ENCODE measurements at places on chromosomes 11 and 22.

- no peak for DNase-seq
Measured at GRCh38 chr22:32736746-32737145, 64.8 kb upstream of the TIMP3 start.

DNA sequence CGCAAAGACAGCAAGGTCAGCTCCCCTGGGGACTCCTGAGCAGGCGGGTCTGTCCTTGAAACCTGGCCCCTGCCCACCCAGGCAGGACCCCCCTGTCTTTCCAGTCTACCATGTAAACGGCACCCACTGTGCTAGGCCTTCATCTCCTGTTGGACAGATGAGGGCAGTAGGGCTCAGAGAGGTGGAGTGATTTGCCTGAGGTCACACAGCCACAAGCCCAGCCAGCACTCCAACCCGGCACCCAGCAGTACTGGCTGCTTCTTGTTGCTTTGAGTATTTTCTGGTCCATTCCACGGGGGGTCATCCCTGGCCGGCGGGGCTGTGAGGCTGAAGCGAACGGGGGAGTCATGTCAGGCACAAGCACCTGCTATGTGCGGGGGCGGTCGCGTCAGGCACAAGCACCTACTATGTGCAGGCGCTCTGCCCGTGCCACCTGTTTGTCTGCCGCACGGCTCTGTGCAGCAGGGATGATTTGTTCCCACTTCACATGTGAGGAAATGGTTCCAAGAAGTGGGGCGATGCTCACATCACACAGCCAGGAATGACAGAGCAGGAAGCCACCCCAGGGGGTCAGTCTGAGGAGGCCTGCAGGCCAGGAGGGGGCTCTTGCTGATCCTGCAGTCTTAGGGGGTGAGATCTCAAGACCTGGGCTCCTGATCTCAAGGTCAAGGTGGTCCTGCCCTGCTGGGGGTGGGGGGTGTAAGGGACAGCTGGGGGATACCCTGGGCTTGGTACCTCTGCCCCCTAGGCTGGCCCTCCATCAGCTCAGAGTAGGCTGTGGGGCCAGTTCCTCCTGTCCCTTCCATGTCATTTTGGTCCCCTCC lies 110.7 kb downstream of the CACNA1I start:
- DNase-seq: no peak

DNA sequence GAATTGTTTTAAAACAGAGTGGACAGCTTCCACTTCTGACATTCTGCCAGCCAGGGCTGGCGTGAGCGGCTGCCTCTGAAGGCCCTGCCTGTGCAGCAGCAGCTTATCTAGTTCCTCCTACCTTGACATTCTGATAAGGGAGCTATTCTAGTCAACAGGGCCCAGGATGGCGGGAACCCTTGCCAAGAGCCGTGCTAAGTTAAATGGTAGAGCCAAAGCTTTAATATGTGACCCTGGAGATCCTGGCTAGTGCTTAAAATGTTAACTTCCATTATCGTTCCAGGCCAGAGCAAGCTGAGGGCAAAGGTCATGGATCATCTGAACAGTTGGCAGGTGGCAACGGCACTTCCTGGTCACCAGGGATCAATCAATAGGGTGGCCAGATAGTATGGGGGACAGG lies 3.5 kb downstream of the KCNJ5 start:
- no peak for DNase-seq

- DNase-seq: no peak
Measured at GRCh38 chr11:31560842-31561476, 51.4 kb downstream of the ELP4 start.

DNA sequence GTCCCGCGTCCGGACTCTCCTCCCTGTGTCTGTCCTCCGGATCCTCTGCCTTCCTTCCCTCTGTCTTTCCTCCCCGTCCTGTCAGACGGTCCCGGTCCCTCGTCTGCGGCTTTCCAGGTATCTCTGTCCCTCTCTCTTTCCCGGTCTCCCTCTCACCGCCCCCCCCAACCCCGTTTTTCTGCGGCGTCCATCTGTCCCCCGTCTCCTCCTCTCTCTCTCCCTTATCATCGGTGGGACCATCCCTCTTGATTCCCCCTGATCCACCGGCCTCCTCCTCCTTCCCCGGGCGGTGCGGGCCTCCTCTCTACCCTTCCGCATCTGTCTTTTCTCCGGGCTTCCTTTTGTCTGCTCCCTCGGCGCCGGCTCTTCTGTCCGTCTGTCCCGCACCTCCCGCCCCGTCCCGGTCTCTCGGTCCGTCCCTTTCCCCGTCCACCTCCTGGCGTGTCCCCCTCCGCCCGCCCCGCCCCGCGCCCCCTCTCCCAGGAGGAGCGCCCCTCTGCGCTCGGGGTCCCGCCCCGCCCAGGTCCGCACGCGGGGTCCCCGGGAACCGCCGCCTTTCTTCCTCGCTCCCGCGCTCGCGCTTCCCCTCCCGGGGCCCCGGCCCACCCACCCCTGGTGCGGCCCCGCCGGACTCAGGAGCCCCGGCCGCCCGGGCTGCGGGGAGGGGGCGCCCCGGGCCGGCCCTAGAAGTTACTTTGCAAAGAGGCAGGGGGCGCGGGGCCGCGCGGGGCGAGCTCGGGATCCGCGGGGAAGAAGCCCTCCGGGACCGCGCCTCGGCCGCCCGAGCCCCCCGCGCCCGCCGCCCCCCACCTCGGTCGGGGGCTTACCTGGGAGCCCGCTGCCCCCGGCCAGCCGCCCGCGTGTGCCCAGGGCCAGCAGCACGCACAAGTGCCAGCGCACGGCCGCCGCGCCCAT lies 568 bp downstream of the SCUBE1 start:
- DNase-seq: no peak

- no peak for DNase-seq
Measured at GRCh38 chr11:102470251-102470650, 17.7 kb upstream of the TMEM123 start.

DNA sequence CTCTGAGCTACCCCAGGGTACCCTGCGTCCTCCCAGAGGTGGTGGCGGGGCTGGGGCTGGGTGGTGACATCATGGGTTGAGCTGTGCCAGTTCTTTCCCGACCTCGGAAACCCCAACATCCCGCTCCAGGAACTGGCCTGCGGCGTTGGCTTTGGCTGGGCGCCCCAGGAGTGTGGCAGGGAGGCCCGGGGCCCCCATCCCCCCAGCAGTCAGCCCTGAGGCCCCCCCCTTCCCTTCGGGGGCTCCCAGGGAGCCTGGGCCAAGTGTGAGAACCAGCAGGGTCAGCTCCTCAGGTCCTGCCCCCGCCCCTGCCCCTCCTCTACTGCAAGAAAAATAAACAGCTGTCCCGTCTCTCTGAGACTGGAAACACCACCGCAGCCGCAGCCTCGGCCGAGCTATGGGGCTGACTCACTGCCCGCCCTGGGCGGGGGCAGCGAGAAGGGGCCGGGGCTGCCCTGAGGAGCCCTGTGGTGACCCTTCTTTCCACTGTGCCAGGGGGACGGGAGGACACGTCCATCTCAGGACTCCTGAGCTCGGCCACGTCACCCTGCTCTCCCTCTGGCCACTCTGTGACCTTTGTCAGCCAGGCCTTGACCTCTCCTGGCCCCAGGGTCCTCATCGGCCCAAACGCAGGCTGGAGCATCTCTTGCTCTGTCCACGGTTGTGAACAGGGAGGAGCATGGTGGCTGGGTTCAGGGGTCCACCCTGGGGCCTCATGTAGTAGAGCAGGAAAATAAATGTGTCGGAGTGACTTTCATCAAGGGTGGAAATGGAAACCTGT lies 73.4 kb downstream of the WNT7B start:
- DNase-seq: no peak
